ENCODE measurements at places on chromosomes 1 and 21.

GRCh38 chr1:234315091-234315541 is 58.1 kb upstream of the COA6 start:
- DNase-seq = peak; percentile 41

DNA sequence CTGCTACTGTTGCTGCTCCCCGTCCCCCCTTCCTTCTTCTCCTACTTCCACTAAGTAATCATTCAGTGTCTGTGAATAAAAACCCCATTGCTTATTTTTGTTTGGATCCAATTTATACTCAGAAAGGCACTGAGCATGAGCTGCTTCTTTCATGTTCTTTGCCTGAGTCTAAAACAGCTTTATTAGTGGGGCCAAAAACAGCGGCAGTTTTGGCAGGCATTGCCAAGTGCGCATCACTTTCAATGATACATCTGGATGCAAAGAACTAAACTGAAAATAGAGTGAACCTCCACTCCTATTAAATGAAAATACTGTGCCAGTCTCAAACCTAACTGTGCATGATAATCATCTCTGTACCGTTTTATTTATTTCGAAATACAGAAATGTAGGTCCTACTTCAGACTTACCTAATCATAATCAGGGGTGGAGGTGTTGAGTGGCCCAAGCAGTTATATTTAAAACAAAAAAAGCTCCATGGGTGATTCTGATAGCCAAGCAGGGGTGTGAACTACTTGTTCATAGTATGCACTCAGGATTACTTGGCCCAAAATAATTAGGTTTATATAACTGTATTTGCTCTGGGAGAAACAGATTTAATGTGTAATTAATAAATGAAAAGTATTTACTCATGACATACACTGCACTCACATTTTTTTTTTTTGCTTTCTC is 48.4 kb downstream of the NEK7 start:
- DNase-seq = no peak

- DNase-seq = no peak
Observed at GRCh38 chr1:226690460-226690982, 48.6 kb downstream of the ITPKB start.

DNA sequence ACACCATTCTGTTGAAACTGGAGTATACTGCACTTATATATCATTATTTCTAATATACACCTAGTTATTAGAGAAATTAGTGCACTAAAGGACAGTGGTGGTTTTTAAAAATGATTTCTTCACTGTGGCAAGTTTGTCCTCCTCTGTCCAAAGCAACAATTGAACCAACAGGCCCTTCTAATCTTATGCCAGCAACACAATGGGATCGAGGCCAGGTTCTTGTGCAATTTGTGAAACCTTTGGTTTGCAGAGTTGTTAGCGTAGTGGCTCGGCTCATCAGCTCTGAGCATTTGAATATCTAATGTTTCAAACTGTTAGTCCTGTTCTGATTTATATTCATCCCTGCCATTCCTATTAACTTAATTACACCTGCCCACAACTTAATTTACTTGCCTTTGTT is 9.9 kb upstream of the LRRC39 start:
- DNase-seq = no peak

DNA sequence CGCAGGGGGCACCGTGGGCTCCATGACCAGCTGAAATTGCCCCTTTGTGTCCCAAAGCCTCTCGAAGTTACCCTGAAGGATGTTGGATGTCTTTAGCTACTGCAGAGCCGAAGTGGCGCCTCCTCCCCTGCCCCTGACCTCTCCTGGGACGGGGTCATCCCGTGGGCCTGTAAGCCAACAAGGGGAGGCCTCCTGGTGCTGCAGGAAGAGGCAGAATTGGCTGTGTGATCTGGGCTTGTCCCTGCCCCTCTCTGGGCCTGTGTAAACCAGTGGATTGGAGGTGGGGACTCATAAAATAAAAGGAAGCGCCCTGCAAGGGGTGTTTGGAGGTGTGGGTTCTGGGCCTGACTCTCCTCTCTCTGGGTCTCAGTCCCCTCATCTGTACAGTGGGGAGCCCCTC is 2.1 kb upstream of the TAS1R2 start:
- DNase-seq = no peak

DNA sequence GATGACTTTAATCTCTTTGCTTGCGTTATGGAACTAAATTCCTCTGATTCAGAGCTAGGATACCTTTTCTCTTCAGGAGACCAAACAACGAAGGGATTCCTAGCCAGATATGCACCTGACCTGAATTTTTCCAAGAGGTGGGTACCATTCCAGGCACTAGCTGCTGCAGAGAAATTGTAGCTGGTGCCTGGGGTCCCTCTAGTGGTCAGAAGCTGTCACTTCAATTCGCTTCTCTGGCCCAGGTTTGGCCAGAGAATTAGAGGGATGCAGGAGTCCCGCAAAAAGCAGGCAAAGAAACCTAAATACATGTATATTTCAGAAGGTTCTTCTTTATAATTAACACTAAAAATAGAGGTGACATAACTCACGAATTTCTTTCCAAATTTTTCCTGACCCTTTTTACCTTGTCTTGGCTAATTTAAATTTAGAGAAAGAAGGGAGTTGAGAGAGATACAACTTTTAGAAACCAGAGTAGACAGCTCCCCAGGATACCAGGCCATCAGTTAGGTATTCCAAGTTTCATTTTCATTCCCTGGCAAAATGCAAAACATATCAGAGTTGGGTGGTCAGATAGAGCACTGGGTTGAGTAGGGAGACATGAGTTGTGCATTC is 9.6 kb downstream of the ACKR1 start:
- peak; percentile 11 for DNase-seq

DNA sequence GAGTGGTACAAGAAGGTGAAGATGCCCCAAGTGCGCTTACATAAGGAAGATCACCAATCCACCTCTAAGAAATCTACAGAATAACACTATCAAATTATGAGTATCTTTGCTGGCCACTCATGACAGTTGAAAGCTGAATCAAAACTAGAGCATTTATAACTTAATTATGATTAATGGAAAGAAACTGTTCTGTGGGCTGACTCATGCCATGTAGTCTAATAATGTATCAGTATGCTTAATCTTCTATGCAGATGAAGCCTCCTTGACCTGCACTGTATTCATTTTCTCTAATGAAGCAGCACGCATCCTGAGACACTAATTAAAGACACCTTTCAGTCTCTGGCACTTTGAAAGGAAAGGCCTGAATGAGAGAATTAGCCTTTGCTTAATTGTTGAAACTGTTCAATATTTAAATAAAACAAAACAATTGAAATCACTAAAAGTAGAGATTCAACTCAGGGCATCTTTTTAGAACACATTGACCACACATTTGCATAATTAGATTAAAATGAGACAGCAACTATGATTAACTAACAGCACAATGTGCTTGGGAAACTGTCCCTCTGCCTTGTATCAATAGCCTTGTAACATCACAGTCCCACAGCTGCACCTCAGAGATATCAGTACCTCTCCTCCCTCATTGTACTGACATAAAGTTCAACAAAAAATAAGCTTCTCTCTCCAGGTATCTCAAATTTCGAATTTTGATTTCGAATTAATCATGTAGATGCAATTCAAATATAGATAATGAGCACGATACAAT is 105.6 kb downstream of the NTPCR start:
- DNase-seq = no peak

DNA sequence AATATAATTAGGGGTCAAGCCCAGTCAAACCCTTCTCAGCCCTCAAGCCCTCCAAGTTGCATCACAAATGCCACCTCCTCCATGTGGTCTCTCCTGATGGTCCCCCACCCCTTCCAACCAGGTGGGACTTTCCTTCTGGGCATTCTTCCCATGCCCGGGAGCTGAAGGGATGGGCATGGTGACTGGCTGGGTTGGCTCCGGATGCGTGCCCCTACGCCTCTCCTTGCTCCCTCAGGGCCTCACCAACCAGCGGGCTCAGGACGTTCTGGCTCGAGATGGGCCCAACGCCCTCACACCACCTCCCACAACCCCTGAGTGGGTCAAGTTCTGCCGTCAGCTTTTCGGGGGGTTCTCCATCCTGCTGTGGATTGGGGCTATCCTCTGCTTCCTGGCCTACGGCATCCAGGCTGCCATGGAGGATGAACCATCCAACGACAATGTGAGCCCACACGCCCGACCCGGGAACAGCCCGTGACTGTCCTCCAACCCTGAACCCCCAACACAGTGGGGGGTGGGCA is 7.5 kb downstream of the ATP1A2 start:
- no peak for DNase-seq

DNA sequence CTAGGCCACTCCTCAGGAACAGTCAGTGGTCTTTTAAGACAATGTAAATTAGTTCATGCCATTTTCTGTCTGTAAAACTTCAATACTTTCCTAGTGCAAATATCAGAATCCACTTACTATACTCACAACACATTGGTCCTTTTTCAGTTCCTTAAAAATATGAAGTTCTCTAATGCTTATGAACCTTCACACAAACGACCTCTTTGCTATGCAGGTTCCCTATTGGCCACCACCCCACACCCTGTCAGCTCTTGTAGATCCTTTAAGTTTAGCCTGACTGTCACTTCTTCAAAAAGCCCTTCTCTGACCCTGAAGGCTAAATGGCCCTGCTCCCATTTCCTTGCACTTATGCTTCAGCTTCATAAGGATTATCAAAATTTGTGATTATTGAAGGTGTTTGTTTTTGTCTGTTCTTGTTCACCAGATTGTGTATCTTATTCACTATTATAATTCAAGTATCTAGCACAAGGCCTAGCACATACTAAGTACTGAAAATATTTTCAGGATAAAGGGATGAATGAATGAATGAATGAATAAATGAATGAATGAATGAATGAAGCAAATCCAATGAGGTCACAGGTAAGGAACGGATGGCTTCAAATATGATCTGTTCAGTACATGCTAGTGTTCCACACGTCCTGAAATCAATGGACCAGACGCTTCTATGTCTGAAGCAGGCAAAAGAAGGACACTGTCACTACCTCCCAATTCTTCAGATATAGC is 373.9 kb downstream of the VAV3 start:
- DNase-seq = no peak

DNA sequence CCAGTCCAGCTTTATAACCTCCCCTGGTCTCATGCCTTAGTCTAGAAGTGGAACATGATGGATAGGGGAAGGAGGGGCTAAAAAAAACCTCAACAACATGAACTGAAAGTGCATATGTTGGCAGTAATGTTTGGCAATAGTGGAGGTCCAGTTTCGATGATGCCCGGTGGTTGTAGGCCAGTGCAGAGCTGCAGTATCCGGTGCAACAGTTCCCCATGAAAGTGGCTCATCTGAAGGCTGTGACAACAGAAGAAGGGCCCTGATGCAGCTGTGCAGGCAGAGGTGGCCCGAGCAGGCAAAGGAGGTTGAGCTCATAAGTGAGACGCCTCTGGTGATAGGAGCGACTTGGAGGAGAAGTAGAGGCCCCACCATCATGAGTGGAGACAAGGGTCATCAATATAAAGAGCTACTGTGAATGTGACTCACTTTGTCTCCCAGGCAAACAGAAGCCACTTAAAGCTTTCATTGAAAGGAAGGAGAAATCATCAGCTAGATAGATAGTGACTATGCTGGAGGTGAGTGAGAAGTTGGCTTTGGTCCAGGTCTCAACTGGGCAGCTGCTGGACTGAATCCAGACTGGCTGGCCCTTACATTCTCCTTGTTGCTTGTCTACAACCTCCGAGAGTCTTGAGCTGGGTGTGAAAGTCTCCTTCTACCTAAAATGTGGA is 10.2 kb upstream of the CREG1 start:
- DNase-seq = no peak

DNA sequence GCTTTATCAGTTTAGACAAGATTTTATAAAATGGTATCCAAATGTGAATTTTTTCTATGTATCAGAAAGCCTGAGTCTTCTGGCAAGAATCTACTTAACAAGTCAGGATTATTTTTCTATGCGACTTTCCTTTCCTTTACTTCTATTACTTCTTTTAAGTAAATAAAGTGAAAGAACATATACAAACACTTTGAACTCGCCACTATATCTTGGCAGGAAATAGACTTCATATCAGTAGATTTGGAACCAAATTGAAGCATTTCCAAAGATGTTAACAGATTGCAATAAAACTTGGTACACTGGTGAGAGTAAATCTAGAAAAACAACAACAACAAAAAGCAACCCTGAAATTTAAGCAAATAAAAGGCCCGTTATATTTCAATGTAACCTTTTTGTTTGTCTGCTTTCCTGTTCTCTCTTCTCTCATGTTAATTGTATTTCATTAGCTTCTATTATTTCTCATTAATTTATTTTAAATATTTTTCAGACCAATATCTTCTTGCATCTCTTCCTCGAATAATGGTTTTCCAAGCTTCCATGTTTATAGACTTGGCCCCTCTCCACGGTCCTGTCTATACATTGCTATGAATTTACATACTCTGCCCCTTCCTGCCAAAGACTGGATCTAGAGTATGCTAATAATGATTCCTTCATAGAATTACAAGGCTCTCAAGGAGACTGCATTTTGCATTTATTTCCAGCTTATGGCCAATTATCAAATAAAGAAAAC is 843.6 kb downstream of the ADGRL2 start:
- no peak for DNase-seq

DNA sequence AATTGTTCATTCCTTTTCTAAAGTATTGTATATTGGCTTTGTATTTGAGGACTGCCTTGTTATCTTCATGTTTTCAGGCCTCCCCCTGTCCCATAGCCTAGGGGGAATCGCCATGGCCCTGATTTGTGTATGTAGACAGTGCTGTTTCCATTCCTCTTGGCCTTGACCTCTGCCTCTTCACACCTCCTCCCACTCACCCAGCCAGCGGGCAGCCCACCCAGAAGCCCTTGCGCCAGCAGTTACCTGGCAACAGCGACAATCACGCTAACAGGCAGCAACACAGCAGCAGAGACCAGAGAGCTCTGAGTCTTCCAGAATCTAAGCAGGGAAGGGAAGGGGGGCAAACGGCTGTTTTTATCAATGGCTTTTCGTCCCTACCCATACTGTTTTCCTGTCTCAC is 50.0 kb upstream of the NPL start:
- DNase-seq = no peak

- DNase-seq = no peak
Observed at GRCh38 chr1:25817840-25818501, 1.8 kb upstream of the MTFR1L start.

GRCh38 chr1:156849151-156849496 is 9.8 kb downstream of the INSRR start:
- DNase-seq = no peak

- DNase-seq = no peak
Observed at GRCh38 chr1:17004466-17005364, 7.0 kb downstream of the ATP13A2 start.

- no peak for DNase-seq
Observed at GRCh38 chr1:233394860-233395717, 67.6 kb downstream of the MAP3K21 start.

- no peak for DNase-seq
Observed at GRCh38 chr1:1268284-1268682, 5.4 kb downstream of the UBE2J2 start.

GRCh38 chr1:9417695-9418094 is 121.6 kb upstream of the SLC25A33 start:
- DNase-seq = no peak

GRCh38 chr1:212566522-212567479 is 41.8 kb upstream of the ATF3 start:
- peak; percentile 60 for DNase-seq

Measured in activated CD4-positive, alpha-beta T cell treated with anti-CD3 and anti-CD28 coated beads, Interleukin-2, amount 50 U/mL, for 4 hours (primary cell).